ENCODE measurements at places on chromosomes 12 and 14.

GRCh38 chr14:98963610-98964009 lies 308.4 kb downstream of the BCL11B start:
- DNase-seq = no peak

DNA sequence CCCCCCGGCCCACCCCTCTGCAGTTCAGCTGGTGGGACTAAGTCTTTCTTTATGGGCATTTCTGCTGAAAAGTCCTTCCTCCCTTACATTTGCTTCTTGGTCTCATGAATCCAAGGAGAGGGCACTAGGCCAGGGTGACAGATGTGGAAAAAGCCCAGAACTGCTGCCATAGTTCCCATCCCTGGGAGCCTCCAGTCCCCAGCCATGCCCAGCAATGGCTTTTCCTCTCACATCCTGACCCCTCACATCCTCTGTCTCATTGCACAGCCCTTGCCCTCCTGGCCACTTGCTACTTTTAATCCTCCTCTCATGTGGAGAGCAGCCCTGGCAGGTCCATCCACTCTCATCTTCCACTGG lies 122.5 kb downstream of the ZFP36L1 start:
- DNase-seq = no peak

- peak; percentile 5 for DNase-seq
These were observed 26.0 kb downstream of the COQ6 start for GRCh38 chr14:73976125-73976524.

- DNase-seq = peak; percentile 57
These were observed 28.2 kb upstream of the LRP1-AS start for GRCh38 chr12:57175428-57176138.

DNA sequence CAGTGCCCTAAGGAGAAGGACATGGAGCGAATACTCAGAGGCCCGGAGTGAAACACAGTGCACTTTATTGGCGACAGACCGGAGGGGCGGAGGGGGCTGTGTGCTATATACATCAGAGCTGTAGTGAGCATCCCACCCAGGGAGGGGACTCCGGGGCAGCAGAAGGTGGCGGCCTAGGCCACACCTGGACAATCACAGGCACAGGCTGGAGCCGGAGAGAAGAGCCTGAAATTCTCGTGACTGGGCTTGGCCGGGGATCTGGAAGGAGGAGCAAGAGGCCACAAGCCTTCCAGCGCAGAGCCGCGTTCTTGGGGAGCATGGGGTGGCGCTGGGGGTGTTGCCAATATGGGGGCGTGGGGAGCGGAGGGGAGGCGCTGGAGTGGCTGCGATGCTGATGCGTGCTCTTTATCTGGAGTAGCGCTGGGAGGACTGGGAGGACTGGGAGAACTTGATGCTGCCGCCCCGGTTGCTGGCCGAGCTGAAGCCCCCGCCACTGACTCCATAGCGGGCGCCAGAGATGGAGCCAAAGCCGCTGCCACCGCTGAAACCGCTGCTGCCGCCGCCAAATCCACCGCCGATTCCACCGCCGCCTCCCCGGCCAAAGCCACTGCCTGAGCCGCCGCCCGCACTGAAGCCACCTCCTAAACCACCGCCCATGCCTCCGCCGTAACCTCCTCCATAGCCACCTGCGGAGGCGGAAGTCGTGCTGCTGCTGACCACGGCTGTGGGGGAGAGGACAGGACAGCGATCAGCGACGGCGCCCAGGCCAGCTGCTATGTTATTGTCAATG lies 6.1 kb downstream of the KRT3 start:
- no peak for DNase-seq

- no peak for DNase-seq
These were observed 20.3 kb downstream of the KDM2B start for GRCh38 chr12:121560392-121561008.

DNA sequence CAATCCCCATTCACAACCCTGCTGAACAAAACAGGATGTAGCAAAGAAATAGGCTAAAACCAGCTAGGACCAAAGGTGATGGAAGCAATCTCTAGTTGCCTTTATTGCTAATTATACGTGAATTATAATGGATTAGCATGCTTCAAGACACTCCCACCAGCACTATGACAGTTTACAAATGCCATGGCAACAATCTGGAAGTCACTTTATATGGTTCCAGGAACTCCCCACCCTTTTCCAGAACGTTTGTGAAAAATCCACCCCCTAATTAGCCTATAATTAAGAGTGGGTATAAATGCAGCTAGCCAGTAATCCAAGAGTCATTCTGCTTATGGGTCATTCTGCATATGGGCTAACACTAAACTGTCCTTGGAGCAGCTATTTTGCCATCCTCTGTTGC lies 328.7 kb downstream of the FLRT2 start:
- no peak for DNase-seq

GRCh38 chr12:124529565-124530276 lies 37.7 kb downstream of the NCOR2 start:
- DNase-seq = no peak

- no peak for DNase-seq
These were observed 10.7 kb downstream of the DDX47 start for GRCh38 chr12:12823811-12824210.

DNA sequence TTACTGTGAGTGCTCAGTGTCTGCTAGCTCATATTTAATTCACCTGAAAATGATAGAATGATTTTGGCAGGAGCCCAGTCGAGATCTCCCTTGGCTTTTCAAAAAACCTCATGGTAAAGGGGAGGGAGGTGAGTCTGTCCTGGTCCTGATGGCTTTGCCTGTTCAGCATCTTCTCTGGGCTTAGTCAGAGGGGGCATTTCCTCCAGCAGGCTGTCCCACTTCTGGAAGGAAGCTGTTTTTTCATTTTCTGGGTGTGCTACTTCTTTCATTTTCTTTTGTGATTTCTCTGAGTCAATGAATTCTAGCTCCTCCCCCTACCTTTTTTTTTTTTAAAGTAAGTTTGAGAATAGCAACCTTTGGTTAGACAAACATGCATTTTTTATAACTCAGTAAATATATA lies 58.8 kb downstream of the TMX1 start:
- no peak for DNase-seq

DNA sequence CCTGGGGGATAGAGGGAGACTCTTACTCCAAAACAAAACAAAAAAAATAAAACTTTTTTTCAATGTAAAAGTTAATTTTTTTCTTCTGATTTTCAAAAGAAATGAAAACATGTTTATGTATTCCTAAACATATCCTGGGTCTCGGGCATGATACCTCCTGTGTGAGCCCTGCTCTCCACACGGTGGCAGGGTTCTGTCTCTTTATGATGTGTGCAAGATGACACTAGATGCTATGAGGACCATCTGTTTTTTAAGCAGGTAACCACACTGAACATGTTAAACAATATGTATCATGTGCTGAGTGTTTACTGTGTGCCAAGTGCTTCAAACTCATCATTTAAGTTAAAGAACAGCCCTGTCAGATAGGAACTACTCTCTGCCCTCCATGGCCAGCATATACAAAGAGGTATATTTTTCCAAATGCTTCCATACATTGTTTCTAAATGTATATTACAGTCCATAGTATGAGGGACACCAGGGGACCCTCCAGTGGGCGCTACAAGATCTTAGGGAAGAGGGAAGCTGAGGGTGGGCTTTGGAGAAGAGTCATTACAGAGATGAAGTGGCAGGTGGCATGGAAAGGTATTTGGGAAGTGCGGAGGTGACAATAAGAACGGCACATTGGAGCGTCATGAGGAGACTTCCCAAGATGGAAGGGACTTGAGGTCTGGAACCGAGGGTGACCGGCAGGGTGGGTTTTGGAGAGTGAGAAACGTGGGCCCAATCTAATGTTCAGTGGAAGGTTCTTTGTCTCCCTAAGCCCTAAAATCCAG lies 28.5 kb downstream of the FOS start:
- no peak for DNase-seq

DNA sequence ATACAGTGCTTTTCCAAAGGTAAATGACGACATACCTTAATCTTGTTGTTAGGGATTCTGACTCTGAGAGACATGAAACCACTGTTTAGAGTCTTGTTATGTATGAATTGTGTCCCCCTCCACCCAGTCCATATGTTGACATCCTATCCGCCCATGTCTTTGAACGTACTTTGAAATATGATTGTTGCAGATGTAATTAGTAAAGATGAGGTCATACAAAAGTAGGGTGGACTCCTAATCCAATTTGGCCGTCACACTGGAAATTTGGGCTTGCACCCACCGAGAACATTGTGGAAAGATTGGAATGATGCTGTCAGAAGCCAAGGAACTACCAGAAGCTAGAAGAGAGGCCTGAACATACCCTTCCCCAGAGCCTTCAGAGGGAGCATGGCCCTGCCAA lies 62.2 kb downstream of the RGS6 start:
- no peak for DNase-seq

DNA sequence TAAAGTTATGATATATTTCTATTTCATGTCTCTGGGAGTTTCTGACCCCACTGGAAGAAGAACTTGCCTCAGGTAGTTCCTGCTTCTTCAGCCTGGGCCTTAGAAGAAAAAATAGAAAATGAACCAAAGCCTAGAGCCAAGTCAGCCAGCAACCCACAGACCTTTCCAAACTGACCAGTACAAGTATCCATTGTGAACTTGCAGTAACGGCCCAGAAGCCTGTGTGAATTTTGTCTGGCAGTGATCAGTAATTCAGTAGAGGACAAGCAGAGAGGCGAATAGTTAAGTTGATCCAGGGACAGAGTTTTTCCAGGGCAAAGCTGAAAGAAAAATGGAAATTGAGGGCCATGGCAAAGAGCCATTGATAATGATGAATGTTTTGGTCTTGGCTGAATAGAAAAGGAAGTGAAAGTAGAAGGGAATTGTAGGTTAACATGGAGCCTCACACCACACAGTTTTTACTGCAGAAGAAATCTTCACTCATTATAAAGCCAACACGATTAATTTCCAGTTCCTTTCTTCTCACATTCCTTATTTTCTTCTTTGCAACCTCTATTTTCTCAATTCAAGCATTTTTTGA lies 311.8 kb downstream of the BTG1 start:
- DNase-seq = no peak

- DNase-seq = no peak
These were observed 44.9 kb upstream of the RIC8B start for GRCh38 chr12:106729611-106730010.

DNA sequence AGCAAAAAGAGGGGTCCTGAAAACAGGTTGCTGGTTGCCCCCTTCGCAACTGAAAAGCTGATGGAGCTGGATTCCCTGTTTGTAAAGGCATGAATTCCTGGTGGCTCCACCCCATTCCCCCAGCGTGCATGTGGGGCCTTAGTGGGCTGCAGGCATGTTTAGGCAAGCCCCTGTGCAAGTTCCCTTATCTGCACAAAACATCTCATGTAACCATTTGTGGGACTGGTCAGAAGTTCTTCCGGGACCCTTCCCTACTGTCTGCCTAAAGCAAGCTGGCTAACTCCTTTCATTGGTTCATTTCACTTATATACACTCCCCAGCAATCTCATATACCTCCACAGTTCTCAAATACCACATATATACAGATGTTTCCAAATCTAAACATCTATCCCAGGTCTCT lies 24.0 kb upstream of the HIGD1C start:
- DNase-seq = no peak

DNA sequence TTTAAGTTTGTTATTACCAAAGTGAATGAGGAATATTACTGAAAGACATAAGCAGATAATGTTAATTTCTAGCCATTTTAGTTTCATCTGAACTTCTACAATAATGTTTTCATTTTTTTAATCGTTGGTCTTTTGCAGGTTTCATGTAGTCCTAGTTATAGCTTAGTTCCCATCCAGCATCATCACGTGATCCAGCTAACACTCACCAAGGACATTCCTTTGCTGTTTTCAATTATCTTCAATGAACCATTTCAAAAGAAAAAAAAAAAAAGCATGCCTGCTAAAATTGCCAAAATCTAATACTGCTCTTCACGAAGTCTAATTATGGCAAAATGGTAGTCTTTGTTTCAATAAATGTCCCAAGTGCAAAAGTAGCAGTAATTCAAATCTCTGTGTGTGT lies 187.7 kb upstream of the ATXN7L3B start:
- DNase-seq = no peak

- no peak for DNase-seq
These were observed 3.3 kb upstream of the TBC1D30 start for GRCh38 chr12:64821116-64821630.

GRCh38 chr14:57866199-57866705 lies 360 bp upstream of the SLC35F4 start:
- peak; percentile 22 for DNase-seq

DNA sequence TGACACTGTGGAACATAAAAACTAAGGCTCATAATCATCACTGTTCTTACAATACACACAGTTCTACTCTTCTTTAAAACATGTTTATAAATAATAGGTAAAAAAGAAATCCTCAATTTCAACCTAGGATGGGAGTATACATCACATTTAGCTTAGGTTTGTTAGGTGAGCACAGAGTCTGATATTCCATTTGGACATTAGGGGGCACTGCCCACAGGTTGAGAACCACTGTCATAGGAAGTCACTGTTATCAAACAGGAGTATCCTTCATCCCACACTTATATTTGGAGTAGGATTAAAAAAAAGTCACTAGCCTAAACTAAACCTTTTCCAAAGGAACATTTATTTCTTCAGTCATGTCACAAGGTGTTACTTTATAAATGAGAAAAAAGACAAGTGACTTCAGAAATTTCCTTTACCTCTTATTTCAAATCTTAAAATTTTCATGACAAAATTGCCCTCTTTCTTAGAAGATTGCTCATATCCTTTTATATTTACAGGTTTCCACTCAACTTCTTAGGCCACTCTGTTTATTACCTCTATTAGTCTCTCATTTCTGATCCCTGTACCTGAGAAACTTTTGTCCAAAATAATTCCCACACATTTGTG lies 240.6 kb downstream of the CPNE8 start:
- peak; percentile 70 for DNase-seq

DNA sequence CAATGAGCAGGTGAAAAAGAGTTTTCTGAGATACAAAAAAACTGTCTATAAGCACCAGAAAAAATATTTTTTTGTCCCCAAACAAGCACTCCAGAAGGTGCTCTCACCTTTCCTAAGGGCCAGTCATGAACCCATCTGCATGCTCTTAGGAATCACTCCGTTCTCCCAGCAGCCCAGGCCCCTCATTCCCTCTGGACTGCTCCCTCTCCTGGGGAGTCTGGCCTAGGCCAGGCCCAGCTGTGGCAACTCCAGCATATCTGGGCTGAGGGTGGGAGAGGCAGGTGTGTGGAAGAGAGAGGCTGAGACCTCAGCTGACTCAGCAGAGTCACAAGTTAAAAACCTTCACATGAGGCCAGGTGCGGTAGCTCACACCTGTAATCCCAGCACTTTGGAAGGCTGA lies 54.6 kb downstream of the TRAFD1 start:
- no peak for DNase-seq

GRCh38 chr12:65853489-65854157 lies 29.3 kb downstream of the HMGA2 start:
- no peak for DNase-seq

DNA sequence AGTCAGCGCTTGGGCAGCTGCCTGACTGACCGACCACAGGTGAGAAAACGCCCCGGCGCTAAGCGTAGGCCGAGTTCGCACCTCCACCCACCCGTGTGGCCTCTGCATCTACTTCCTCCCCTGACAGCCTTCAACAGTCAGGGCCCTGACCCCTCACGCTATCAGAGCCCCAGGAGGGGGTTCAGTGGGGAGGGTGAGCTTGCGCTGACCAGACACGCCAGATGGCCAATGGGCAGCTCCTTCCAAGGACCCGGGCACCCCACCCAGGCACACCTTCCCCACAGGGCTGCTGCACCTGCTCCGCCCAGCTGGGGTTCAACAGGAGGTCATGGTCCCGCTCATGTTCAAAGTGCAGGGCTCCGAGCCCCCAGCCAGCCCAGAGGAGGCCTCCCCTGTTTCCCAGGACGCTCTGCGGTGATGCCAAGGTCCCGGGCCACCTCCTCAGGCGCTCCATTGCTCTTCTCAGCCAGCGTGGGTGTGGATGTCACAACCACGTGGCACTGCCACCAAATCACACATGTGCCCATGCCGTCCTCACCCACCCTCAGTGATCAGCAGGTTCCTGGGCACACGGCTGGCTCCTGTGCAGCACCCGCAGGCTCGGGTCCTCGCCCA lies 48.7 kb upstream of the BCL11B start:
- no peak for DNase-seq

Measured in ACHN (cell line).